ENCODE measurements at places on chromosomes 3 and 15.

DNA sequence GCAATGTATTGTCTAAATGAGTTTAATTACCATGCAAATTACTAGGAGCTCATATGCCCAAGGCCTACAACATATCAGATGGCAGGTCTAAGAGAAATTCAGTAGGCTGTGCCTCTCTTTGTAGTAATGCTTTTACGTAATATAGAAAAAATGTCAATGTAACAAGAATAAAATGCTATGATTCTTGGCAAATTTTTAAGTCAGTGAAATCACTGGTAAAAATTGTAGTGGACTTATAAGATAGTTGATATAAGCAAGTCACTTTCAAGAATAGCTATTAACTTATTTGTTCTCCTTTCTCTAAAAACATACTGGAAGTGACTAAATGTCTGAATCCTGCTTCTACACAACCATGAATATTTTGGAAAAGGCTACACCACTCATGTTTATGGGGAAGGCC is 707.8 kb downstream of the TUSC7 start:
- DNase-seq: no peak

- DNase-seq: peak; percentile 7
Measured at GRCh38 chr3:69326855-69327300, 59.0 kb downstream of the FRMD4B start.

GRCh38 chr3:123791898-123792297 is 92.2 kb downstream of the MYLK start:
- DNase-seq: no peak

GRCh38 chr3:183911087-183911486 is 26.4 kb upstream of the PARL start:
- no peak for DNase-seq

DNA sequence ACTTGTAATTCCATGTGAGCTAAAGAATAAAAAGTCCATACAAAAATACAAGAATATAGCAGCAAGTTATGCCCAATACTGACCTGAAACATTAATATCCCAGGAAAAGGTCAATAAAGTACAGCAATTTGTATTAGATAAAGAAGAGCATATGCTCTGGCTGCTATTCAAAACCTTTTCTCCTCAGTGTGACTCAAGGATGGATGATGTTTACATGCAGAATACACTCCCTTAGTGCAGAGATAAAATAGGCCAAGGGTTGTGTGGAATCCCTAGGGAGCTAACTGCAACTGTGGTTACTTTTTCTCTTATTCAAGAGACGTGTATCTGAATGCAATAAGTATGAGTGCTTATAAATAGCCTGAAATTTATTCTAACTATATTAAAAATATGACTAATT is 78.7 kb downstream of the SLC9A9 start:
- DNase-seq: no peak

GRCh38 chr15:96020133-96020532 is 310.4 kb upstream of the NR2F2 start:
- DNase-seq: no peak

DNA sequence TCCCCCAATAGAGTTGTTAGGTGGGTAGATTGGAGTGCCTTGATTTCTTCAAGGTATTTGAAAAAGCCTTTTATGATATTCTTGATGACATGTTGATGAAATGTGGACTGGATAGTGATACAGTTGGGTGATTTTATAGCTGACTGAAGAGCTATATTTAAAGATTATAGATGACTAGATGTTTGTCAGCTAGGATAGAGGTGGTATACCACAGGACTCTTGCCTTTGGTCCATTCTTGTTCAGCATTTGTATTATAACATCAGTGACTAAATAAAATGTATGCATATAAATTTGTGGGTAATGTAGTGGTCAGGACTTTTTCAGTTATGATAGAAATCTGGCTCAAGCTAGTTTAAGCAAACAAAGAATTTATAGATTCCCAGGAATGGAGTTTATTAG is 143.9 kb downstream of the ZNF609 start:
- no peak for DNase-seq

- DNase-seq: no peak
Measured at GRCh38 chr3:15265655-15266509, 59.8 kb downstream of the CAPN7 start.

- no peak for DNase-seq
Measured at GRCh38 chr3:107907996-107908395, 182.8 kb downstream of the CD47 start.

DNA sequence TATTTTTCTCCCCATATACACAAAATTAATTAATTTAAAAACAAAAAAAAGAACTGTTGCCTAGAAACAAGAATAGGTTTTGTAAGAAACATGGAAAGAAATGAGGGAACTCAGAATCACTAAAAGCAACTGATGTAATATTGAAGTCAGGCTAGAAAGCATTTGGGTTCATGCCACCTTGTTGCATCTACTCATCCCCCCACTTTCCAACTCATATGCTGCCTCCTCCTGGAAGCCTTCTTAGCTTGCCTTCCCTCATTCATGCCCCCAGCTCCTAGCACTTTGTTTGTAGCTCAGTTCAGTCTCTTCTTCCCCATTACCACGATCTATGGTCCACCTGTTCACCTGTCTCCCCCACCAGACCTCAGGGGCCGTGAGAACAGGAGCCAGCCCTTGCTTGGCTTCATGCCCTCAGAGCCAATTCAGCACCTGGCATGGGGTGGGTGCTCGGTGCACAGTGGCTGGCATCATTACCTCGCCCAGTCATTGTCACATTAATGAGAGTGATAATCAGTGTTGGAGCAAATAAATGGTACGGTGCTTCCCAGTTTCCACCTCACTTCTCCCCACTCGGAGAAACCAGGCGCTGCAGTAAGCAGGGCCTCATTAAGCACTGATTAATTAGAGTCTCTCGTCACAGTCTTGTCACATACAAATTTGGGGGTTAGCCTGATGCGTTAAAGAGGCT is 62.4 kb upstream of the SLC6A1 start:
- DNase-seq: no peak

- DNase-seq: no peak
Measured at GRCh38 chr15:42593143-42593542, 17.7 kb downstream of the STARD9 start.

DNA sequence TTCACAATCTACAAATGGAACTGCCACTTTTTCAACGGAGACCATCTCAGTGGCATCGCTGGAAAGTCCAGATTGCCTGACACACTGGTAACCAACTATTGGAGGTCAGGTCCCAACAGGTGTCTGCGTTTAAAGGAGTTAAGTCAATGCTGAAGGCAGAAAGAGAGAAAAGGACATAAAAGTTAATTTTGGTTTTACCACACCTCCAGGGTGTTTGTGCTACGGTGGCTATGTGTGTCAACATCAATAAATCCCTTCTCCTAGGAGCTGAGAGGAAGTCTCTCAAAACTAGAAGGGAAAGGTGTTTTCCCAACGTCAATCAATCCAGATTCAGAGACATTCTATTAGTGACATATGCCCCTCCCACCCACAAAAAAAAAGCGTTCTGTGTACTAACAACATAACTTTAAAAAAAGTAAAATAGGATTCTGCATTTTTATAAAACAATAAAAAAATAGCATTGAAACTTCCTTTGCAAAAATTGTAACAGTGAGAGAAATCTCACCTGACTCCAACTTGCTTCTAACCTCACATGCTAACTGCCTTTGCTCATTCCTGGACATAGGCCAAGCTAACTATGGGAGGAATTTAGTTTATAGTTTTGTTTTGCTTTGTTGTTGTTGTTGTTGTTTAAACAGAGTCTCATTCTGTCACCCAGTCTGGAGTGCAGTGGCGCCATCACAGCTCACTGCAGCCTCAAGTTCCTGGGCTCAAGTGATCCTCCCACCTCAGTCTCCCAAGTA is 58.7 kb downstream of the GATM start:
- DNase-seq: no peak

DNA sequence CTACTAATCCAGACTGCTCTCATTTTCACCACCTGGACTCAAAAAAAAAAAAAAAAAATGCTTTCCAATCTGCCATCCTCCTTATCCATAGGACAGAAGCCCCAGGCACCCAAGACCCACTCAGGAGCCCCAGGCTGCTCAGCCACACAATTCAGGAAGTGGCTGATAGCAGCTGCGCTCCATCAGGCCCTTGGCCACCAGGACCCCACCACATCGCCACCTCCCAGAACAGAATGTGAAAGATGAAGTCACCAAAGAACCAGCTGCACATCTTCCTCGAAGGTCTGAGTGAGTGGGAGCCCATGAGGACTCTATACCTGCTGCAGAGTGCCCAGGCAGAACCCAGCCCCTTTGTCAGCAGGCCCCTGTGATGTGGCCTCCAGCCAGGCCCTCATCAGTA is 19.5 kb downstream of the POC1A start:
- no peak for DNase-seq

DNA sequence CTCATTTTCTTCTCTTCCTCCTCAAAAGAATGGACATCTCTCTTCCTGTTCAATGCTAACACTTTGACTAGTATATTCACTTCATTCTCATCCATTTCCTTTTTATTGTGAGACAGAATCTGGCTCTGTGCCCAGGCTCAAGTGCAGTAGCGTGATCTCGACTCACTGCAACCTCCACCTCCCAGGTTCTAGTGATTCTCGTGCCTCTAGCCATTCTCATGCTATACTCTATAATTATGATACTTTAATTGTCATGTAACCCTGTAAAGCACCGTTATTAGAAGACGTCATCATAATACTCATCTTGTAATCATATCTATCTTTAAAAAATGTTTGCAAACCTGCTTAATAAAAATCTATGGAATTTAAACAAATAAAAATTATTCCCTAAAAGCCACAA is 107.0 kb downstream of the SHOX2 start:
- no peak for DNase-seq

DNA sequence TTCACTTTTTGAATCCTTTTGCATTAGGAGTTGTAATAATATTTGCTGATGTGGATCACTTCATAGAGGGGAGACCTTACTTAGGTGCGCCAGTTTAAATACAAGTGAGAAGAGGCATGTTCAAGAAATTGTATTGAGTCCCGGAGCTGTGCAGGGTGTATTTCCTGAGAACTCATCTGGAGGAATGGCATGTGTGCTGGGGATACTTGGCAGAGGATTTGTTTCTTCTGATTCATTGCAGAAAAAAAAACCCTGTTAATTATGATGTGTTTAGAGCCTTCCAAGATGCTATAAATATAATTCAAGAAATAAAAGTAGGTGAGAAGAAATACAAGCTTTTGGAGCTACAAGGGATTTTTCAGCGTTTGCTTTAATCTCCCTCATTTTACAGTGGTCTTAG is 97.6 kb downstream of the TPRG1 start:
- no peak for DNase-seq

- no peak for DNase-seq
Measured at GRCh38 chr15:74294010-74294409, 57.9 kb downstream of the CCDC33 start.

- no peak for DNase-seq
Measured at GRCh38 chr15:69080295-69081248, 66.1 kb downstream of the NOX5 start.

DNA sequence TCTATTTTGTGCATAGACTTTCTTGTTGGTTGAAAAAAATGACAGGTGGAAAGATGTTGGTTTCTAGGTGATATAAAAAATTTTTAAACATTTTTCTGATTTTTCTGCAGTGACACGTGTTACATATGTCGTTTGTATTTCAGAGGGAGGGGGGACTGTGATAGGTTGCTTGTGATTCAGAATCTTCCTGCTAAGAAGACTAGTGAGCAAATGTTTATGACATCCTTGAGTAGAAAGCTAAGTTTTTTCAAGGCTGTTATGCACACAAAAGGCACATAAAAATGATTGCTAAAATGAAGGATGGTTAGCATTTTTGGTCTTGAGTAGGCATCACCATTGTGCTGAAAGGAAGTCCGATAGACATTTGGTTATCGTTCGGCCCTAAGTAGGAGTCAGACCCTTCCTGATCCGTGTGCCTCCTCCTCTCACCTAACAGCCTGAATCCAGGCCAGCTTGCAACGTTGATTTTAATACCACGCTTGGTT is 1.5 kb downstream of the ZNF639 start:
- DNase-seq: no peak

GRCh38 chr15:63340878-63341277 is 40.8 kb downstream of the CA12 start:
- no peak for DNase-seq

DNA sequence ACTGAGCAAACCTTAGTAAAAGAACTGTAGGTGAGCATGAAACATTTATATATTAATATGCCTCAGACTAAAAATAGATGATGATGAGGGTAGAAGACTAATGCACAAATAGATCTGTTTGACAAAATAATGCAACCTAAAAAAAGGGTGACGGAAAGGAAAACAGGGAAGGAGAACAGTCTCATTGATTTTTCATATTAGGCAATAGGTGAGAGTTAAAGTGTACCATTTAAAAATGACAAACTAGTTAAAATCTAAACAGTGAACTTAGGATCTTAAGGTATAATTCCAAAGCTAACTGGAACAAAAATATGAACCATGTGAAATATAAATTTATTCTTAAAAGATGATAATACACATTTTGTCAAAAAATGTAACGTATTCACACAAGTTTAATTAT is 1347.6 kb downstream of the SI start:
- DNase-seq: no peak

DNA sequence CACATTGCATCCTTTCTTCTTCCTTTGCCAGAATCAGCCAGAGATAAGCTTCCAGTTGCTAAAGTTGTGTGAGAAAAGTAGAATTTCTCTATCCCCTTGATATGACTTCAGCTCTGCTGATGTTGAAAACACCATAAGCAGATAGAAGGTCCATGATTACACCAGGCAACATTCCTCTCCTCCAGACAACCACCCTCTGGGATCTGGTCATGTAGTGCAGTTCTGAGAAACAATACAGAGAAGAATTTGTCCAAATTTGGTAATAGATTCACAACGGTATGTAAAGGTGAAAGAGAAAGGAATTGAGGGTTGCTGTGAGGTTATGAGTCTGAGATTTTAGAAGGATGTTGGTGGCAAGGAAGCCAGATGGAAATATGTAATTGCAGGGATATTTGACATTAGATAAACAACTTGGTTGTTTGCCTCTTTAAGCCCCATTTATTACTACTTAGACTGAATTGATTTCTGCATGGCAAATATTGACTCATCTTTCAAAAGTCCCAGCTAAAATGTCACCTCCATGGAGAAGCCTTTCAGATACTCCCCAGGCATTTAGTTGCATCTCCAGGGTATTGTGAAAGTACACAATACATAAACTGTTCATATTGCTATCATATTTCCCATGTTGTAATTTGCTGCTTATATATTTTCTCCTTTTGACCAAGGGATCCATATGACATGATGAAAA is 134.9 kb downstream of the GAP43 start:
- DNase-seq: no peak

GRCh38 chr15:34841262-34841725 is 45.9 kb upstream of the ACTC1 start:
- DNase-seq: no peak

DNA sequence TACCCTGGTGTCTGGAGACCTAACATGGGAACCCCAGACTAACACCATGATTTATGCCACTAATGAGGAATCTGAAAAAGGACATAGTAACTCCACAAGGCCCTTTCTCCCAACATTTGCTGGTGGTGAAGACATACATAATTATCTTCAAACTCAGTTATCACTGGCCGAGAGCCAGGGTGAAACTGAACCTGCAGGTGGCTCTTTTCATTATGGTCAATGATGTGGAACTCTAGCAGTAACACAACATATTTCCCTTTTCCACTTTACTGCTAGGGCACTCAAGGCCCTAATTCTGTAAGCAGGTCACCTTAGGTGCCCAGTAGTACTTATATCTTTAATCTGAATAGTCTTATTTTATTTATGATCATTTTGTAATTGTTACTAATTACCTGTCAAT is 326.4 kb upstream of the SATB1 start:
- DNase-seq: no peak

GRCh38 chr3:45566951-45567411 is 27.6 kb upstream of the LIMD1 start:
- DNase-seq: no peak

Measured in stimulated activated CD8-positive, alpha-beta memory T cell treated with anti-CD3 and anti-CD28 coated beads, Interleukin-12 subunit alpha, Interleukin-12 subunit beta, amount 100 ng/mL, for 4 hours (primary cell).